ENCODE measurements at places on chromosomes 1 and 21.

DNA sequence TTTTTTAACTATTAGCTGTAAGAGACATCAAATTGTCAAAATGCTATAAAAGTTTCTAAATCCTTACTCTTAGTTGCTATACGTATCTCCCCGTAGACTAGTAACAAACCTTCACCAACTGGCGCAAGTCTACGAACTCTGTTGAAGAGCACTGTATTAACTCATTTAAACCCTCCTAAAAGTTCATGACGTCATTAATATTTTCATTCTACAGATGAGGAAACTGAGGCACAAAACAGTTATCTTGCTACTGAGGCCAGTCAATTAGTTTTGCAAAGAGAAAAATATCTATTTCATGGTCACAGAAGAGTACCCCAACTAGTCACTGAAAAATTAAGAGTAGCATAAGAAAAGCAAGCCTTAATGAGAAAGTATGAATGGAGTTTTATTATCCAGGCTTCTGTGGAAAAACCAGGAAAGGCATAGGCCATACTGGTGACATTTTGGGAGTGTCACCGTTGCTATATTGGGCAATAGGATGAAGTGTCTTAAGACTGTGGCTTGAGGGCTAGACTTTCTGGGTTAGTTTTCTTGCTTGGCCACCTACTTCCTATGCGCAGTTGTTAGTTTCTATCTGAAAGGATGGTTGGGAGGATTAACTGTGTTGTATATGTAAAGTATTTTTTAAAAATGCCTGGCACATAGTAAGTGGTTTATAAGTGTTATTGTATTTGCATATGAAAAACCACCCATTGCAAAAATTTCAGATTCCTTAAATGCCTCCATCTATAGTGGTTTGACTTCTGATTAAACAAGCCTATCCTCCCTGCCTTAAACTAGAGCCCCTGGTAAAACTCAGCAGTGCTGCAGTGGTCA is 52.4 kb upstream of the SYT14 start:
- DNase-seq = no peak

DNA sequence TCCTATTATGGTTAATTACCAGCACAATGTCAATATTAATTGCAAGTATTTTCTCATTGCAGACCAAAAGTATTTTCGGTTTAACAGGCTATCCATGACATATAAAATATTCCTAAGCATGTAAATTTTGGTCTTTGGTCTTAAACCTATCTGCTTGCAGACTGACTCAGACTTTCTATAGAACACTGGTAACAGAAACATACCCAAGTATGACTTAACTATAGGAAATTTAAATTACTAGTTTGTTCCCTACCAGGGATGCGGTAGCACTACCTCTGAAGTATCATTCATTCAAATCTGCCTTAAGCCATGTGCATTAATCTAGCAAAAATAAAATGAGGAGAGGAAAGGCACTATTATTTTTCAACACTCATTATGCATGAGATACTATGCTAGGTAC is 2.9 kb downstream of the TAF1A start:
- DNase-seq = no peak

GRCh38 chr1:116948046-116948445 is 38.3 kb downstream of the PTGFRN start:
- no peak for DNase-seq

DNA sequence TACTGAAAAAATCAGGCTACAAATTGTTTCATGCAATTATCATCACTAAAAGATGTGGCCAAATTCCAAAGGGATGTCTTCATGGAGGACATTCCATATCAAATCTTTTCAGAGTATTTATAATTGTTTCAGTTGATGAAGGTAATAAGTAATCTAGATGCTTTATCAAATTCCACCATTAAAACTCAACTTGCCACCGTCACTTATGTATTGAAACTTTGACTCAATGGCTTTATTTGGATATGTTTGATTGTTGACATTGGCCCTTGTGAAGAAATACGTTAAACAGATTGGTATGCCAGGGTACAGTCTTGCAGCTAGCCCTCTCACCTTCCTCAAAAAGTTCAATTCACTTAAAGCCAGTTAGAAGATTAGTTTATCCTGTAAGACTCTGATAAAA is 32.2 kb upstream of the PALMD start:
- no peak for DNase-seq

DNA sequence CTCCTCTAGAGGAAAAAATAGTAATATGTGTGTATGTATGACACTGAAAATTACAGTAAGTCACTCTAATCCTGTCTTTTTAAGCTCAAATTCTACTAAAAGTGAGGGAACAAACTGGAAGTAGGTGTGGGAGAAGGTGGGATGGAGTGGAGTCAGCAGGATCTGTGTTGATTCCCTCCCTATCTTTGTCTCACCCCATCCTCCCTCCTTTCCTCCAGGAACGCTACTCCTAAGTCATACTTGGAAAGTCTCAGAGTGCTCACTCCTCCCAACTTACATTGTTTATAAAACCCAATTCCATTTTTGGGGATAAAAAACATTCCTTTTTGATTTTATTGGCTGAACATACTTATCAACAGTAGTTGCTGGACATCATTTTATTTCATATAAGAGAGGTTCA is 14.9 kb upstream of the NUP133 start:
- DNase-seq = no peak

GRCh38 chr1:226590614-226591013 is 42.0 kb downstream of the STUM start:
- no peak for DNase-seq

DNA sequence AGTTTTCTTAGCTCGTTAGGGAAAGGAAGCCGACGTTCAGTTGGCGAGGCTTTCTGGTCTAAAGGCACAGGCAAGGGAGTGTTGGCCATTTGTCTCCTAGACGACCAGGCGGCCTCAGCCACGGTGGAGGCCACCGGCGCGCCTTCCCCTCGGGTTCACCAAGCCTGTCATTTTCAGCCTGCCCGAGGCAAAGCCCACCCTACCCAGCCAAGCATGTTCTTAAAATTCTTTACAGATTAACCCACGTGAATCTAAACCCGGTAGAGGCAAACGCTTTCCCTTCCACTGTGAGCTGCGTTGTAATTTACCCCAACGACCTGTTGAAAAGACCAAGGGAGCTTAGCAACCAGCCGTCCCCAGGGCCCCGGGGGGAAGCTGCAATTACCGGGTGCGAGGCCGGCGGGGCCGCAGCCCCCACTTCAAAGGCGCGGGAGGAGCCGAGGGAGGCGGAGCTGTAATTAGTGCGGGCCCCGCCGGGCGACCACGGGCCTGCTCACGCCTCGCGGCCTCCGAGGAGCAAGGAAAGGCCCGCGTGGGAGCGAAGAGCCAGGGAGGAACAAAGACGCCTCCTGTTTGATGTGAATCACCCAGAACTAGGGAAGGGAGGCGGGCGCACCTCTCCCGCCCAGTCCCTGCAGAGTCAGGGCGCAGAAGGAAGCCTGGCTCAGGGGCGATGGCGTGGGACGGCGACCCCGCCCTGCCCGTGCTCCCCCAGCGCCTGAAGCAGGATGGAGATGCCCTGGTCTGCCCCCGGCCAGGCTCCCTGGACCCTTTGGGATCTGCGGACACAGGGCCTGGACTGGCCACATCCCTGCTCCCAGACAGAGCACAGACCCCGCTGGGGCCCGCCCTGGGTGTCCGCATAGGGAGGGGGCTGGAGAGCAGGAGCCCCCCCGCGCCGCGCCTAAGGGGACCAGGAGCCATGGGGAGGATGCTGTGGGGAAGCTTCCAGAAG is 12.1 kb upstream of the TSPEAR start:
- DNase-seq = no peak

DNA sequence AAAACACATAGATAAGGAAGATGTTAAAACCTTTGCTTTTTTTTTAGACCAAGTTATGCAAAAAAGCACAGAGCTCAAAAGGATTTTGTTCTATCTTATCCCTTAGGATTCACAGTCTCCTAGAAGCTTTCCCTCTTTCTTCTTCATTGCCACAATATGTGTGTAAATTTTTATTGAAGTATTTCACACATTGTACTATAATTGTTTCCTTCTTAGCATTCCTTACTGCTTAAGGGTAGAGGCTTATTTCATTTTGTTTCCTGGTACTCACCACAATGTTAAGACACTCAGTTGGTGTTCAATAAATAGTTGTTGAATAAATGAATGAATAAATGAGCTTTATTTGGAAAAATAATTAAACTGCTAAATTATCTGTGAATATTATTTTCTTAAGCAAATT is 29.9 kb upstream of the SLC19A2 start:
- DNase-seq = no peak

DNA sequence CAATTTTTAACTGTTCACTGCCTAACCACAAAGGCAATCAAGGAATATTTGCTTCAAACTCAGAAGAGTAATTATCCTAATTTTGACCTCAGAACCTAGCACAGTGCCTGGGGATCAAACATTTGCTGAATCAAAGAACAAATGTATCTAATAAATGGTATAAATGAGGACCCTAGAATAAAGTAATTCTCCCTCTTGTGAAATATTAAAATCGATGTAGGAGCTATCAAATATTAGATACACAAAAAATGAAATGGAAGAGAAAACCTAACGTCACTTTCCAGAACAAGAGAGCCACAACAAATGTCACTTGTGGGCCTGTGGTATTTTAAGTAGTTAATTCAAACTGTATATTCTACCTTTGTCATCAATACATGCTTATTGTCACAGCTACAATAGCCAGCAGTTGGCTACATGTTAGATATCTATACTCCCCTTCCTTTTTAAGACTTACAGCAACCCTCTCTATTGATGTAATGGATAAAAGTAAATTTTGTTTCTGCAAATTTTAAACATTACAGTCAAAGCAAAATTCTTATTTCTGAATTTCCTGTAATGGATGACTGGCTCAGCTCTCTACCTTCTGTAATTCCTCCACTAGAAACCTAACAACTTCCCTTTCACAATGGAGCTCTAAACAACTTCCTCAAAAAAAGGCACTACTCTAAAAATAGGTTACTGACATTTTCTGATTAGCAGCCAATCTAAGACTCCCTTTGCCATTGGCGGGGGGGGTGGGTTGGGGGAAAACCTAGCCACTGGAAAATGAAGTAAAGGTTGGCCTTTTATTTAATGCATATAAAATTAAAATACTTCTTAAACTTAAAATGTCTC is 37.6 kb downstream of the PUM1 start:
- peak; percentile 22 for DNase-seq

DNA sequence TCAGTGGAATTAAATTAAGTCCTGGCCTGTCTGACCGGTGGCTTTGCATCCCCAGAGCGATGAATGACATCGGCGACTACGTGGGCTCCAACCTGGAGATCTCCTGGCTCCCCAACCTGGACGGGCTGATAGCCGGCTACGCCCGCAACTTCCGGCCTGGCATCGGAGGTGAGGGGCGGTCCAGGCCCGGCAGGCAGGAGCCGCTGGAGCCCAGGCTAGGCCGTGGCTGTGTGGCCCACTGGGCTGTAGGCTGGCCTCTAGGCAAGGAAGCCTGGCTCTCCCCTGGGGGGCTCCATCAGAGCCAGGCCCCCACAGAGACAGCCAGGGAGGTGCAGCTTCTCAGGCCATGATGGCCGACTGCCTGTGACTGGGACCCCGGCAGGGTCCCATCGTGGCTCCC is 5.7 kb downstream of the GABRD start:
- no peak for DNase-seq

- no peak for DNase-seq
These were observed 136.7 kb upstream of the C1orf105 start for GRCh38 chr1:172283766-172284165.

GRCh38 chr1:32874860-32875752 is 4.4 kb upstream of the FNDC5 start:
- no peak for DNase-seq

DNA sequence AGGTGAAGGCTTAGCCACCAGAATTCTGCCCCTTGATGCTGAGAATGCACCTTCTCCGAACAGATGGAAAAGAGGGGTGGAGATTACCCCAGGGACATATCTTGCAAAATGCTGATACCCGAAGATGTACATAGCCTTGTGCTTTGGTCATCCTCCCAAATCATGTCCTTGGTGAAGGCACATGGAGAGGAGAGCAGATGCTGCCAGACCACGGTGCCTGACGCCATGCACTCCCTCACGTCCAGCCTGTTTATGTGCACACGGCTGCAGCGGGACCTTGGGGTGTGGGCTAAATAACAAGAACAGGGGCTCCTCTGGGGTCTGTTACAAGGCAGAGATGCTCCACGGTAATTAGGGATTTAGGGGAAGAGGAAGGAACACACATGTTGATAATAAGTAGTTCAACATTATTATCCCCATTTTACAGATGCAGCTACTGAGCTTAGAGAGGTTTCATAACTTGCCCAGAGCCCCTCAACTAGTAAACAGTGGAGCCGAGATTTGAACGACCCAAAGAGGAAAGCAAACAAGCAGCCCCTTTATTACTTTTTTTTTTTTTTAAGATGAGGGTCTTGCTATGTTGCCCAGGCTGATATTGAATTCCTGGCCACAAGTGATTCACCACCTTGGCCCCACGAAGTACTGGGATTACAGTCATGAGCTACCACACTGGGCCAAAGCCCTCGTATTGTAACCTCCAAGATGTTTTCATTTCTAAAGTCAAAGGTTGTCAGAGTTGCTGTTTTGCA is 12.9 kb downstream of the EPHX1 start:
- DNase-seq = no peak

GRCh38 chr1:76337542-76338219 is 263.1 kb downstream of the ST6GALNAC3 start:
- no peak for DNase-seq

DNA sequence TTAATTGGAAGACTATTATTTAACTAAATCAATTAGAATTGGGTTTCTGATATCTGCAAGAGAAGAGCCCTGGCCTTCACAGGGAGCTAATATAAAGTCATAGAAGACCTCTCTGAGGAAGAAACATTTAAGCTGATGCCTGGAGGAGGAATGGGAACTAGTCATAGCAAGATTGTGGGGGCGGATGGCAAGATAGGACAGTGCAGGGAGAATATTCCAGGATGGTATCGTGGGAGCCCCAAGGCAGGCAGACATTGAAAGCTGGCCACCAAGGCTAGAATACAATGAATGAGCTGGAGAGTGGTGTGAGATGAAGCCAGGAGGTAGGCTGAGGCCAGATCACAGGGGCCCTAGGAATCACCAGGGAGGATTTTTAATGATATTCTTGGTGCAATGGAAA is 20.8 kb upstream of the MYSM1 start:
- peak; percentile 40 for DNase-seq

DNA sequence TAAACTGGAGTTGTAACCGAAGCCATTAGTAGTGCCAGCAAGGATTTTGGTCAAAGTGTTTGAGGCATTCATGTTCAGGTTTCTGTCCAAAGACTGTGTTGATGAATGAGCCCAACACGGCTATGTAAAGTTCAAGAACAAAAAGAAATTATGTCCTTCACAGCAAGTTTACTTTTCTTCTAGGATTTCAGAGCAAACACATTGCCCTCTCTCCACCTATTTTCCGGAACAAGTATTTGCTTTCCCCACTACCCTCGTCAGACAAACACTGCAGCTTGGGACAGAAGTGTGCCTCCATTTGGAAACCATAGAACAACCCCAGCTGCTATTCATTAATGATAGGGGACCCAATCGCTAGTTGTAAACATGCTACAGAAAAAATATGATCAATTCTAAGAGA is 151.4 kb upstream of the C1orf105 start:
- no peak for DNase-seq

GRCh38 chr1:203985676-203986075 is 87.2 kb upstream of the SOX13 start:
- no peak for DNase-seq
